ENCODE measurements at places on chromosomes 3 and 15.

GRCh38 chr15:77097248-77097721 is 26.4 kb upstream of the TSPAN3 start:
- no peak for DNase-seq

DNA sequence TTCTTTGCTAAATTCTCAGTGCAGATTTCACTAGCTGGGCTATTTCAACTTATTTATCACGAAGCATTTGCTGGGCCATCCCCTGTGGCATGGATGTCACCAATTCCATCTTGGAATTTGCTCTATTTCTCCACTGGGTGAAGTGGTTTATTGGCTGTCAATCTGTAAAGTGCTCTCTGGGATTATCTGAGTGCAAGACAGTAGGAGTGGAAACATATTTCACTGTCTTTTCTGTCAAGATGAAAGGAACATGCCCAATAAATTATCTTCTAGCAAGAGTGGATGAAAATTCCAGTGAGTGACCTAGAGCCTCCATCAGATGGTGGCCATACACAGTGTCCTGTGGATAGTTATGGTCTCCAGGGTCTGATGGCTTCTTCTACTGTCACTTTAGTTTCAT is 25.1 kb upstream of the CTDSPL start:
- no peak for DNase-seq

DNA sequence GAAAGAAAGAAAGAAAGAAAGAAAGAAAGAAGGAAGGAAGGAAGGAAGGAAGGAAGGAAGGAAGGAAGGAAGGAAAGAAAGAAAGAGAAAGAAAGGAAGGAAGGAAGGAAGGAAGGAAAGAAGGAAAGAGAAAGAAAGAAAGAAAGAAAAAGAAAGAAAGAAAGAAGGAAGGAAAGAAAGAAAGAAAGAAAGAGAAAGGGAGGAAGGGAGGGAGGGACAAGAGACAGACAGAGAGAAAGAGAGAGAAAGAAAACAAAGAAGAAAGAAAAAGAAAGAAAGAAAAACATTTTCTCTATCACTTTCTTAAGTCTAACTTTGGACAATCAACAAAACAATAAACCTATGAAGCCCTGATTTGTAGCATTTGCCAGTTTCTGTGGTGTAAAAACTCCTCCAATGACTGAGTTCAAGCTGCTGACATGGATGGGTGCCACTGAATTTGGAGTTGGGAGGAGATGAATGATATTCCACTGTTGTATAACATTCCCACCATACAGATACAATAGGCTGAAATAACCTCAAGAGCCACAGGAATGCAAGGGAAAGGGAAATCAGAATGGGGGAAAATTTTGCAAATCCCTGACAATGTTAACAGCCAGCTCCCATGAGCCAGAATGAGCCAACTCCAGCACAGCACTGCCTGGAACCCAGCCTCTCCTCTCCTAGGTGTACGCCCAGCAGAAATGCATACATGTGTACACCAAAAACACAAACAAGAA is 15.0 kb upstream of the RTP3 start:
- DNase-seq: no peak

DNA sequence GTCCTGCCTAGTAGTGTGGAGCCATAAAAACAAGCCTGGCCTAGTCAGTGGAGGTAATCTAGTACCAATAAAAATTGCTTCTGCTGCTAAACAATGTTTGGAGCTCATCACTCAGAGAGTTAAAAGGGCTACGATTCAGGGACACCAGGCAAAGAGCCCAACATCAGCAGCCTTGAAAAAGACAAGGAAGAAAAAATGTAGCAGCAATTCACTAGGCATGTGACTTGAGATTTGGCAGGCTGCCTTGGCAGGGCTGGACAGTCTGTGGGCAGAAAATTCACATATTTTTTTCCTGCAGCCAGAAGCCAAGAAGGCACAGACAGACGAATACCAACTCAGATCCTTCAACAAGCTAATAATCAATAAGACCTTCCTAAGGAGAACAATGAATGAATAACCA is 47.2 kb downstream of the IGSF11 start:
- no peak for DNase-seq

DNA sequence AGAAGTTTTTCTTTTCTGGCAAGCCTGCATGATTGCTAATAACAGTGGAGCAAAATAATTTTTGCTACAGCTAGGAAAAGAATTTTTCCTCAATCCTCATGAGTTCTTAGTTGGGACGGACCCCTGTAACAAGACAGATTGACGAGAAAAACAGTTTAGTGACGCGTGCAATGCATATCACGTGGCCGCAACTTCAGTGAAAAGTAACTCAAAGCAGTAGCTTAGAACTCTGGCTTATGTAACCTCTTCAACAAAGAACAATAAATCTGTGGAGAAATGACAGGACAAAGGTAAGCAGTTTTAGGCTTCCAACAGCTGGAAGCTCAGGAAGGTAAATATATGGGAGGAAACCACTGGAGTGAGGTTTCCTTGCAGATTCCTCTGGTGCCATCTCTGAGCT is 19.7 kb downstream of the FAM107A start:
- DNase-seq: no peak

DNA sequence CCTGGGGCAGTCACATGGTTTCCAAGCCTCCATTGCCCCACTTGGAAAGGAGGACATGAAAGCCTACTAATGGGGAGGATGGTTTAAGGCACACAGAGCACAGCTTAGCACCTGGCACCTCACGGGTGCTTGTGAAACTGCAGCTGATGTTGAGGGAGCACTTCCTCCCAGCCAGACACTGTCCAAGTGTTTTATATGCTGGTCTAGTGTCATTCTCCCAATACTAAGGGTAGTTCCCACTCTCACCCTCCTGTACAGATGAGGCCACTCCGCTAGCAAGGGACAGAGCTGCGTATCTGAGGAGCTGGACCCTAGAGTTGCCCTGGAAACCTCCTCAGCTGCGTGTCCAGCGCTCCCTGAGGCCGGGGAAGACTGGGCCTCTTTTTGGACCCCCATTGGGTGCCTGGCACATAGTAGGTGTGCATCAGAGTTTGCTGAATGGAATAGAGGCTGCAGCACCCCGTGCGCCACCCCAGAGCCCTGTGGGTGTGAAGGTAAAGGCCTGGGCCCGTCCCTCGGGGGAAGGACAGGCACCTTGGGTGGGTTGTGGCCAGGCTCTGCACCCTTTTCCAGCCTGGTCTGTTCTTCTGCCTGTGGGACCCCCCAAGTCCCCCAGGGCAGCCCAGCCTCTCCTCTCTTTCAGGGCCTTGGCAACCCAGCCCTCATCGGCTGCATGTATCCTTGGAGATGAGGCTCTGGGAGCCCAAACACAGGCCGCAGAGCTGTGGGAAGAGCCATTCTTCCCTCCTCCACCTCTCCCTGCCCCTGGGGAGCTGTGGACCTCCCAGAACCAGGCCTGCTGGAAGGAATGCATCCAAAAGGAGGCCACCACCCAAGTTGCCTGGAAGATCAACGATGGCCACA is 31.3 kb downstream of the DNASE1L3 start:
- DNase-seq: no peak

GRCh38 chr15:42059661-42060476 is 34.5 kb downstream of the PLA2G4D start:
- peak; percentile 35 for DNase-seq

All from AML-193 (cell line).